Vagina (tissue), 2 donors: ENCODE measurements at places on chromosomes 1 and 21.
A peak's percentile ranks its signal among the peaks of the same experiment; 100 is the strongest.

DNA sequence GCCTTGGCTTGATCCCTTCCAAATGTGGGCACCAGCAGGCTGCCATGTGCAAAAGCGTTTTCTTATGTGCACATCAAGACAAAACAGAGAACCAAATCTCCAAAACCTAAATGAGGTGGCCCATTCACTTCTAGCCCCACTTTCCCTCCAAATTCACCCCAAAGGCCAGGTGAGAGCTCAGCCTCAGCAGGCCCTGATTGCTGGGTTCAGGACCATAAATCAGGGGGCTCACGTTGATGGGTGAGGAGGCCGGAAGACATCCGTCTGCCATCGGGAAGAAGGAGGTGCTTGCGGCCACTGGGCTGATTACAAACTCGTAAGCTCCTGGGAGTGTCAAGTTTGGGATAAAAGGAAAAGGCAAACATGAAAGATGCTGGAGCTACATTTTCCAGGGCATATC, 86.7 kb upstream of the CLDN14 start:
- peak; percentile 87 for DNase-seq

DNA sequence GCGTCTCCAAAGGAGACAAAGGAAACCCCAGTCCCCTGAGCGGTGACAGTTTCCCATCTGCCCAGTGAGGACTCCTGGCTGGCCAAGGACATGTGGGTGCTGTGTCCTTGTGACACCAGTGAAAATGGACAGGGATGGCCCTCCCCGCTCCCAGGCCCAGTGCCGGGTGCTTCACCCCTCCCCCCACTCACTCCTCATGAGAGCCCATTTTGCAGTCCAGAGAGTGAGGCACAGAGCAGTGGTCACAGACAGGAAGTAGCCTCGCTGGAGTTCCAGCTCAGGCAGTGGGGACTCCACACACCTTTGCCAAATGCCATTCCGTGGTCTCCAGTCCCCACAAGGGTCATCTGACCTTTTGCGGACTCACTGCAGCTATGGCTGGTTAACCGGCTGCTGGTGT, 642.9 kb downstream of the PTPRU start:
- no peak for DNase-seq

DNA sequence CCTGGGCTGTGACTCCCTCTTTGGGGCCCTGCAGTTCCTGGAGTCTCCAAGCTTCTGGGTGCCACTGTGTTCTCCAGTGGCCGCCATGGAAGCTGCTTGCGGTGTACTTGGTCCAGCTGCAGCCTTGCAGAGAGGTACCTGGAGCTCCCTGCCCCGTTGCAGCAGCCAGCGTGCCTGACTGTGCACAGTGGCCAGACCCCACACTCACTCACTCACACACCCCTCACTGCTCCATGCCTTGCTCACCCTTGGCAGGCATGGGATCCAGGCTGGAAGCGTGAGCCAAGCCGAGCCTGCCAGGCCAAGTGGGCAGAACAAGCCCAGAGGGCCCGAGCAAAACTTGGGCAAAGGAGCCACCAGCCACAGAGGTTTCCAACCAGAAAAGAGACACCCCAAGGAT, 43.0 kb downstream of the MATN1 start:
- no peak for DNase-seq

DNA sequence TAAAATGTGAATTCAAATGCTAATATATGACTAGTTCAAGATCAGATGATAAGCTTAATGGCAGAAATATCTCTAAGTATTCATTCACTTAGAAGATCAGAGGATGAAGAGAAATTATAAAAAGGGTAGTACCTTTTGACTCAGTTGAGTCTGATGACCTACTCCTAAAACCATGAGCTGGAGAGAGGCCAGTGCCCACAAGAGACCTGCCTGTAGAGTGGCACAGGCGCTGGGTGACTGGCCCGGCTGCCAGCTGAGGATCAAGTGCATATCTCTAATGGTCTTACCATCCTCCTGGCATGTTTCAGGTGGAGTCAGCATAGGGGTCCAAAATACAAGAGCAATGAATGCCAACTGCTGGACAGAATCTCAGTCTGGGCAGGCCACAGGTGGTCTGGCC, 14.1 kb downstream of the DDAH1 start:
- peak; percentile 75 for DNase-seq

- no peak for DNase-seq
Measured at GRCh38 chr21:41655259-41655658, 111.6 kb downstream of the RIPK4 start.

- DNase-seq: no peak
Measured at GRCh38 chr21:40433538-40433937, 413.4 kb downstream of the DSCAM start.

DNA sequence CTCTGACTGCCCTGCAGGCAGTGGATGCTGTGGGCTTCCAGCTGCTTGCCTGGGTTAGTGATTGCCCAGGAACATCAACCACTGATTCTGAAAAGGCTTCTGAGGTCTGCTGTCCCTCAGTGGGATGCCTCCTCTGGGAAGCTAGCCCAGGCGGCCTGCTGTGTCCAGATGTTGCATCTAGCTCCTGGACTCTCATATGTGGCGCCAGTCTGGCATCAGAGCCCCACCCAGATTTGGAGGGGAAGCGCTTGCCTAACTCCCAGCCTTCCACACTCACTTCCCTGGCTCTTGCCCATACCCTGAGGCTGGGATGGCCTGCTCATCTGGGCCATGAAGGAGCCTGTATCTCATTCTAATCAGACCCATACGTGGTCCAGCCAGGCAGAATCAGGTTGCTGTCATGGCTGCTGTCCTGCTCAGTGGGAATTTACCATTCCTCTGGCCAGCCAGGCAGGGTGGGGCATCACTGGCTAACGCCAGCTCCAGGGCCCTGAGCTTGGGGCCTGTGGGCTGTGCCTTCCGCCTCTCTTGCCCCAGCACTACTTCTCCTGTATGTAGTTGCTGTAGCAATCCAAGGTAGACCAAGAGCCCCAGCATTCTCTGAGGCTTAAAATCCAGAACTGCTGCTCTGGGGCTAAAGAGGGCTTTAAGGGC, 4.1 kb downstream of the CSF1 start:
- no peak for DNase-seq

GRCh38 chr1:36136535-36136934, 11.5 kb upstream of the COL8A2 start:
- no peak for DNase-seq

- no peak for DNase-seq
Measured at GRCh38 chr1:245336149-245336983, 181.6 kb downstream of the KIF26B start.

- no peak for DNase-seq
Measured at GRCh38 chr1:110487726-110488125, 31.2 kb downstream of the KCNA10 start.

DNA sequence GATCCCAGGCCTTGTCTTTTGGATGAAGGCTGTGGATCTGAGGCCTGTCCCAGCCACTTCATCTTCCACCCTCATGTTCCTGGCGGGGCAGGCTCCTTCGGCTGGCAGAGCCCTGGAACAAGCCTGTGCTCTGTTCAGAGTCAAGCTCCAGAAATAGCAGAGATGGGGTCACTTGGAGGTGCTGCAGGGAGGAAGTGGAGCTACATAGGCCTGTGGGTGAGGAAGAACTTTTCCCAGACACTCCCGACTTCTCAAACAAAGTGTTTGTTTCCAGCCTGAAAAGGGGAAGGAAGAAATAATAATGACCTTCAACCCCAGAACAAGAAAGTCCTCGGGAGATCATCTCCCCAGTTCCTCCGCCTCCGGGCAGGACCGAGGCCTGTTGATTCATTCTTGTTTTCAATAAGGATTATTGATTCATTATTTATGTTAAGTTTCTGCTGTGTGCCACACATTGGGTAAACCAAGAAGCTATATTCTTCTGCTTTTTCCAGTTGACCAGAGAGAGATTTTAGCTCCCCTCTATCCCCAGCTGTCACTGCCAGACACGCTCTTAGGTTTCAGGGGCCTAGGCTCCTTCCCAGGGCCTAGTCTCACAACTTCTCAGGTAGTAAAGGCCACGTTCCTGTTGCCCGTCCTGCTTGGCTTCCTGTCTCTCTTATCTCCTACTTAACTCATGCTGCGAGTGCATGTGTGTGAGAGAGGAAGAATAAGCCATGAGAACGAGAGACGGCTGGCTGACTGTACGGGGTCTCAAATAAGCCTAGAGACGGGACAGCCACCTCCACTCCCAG, 16.9 kb downstream of the IKBKE start:
- DNase-seq: no peak

GRCh38 chr1:13582713-13583443, 754 bp upstream of the PDPN start:
- DNase-seq: no peak

DNA sequence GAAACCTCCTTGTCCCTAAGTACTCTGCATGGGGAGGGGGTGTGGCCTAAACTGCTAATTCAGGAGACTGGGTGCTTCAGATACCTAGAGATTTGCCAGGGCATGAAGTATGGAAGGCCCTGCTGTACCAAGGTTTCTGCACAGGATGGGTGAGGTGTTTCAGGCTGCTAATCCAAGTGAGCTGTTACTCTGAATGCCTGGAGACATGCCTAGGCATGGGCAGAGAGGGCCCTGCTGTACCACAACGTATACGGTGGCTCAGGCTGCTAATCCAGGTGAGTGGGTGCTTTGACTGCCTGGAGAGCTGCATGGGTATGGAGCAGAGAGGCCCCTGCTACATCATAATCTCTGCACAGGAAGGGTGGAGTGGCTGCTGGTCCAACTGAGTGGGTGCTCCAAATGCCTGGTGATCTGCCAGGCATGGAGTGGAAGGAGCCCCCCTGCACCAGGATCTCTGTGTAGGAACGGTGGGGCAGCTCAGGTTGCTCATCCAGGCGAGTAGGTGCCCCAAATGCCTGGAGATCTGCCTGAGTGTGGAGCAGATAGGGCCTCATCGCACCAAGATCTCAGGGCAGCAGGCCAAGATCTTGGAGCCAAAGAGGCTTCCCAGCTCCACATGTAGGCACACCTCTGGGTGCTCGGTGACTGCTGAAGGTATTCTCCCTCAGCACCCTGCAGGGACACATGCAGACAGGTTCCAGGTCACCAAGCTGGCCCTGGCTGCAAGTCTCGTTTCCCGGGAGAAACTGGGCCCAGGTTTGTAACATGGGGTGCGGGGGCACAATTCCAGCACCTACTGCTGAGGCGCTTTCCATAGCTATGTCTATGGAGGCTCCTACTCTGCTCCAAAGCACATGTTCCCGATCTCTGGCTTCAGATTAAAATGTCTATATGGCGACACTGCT, 252.5 kb upstream of the PLXNA2 start:
- DNase-seq: peak; percentile 83

GRCh38 chr1:89590341-89591080, 42.4 kb upstream of the LRRC8C start:
- no peak for DNase-seq

DNA sequence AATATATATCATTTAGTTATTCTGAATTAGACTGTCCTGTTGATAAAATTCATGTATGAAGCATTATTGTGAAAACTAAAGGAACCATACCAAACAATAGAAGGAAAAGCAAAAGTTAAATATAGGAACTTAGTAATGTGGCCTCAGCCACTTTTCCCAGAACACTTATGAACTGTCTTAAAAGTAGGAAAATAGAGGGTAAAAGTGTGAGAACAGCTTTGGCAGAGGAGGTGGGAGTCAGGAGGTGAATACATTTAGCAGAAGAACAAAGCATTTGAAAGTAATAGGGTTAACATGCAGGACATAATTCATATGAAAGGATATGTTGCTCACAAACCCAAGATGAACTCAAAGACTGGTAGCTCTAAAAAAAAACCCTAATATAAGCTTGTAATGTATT, 121.9 kb downstream of the KCNT2 start:
- DNase-seq: no peak
